ENCODE measurements at places on chromosomes 12 and 14.

- DNase-seq = no peak
These were observed 83.0 kb upstream of the ZDHHC17 start for GRCh38 chr12:76680940-76681339.

- no peak for DNase-seq
These were observed 31.7 kb upstream of the INF2 start for GRCh38 chr14:104657563-104658324.

GRCh38 chr14:24880689-24881088, 169.3 kb downstream of the STXBP6 start:
- DNase-seq = no peak

DNA sequence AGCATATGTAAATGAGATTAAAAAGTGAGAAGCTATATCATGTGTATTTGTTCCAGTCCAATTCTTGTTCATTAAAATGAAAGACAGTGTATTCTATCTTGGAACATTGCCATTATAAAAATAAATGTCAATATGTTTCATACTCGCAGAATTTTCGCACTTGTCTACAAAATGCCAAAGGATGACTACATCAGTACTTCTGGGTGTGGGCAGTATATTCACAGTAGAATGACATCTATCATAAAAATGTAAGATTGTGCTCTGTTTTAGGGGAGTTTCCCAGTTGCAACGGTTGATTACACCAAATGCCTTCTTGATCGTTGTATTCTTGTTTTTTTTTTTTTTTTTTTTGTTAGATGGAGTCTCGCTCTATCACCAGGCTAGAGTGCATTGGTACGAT, 292.3 kb upstream of the E2F7 start:
- DNase-seq = no peak

- DNase-seq = peak; percentile 64
These were observed 580.2 kb downstream of the ETNK1 start for GRCh38 chr12:23204933-23205778.

DNA sequence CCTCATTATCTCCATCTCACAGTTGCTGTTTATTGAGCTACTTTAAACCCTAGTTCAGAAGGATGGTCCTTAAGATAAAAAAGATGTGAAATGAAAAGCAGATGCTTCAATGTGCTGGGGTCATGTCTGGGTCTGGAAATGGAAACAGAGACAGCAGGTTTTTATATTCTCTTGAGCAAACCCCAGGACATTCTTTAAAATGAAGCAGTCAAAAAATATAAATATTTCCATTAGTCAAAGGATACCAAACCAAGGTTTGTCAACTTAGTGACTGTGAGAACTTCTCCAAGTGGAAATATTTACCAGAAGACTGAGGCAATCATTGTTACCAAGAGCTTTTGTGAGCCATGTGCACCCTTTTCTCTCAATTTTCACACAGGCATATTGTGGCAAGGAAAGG, 102.5 kb upstream of the DIO2 start:
- DNase-seq = no peak

- DNase-seq = peak; percentile 27
These were observed 8.2 kb downstream of the IPO8 start for GRCh38 chr12:30687265-30687986.

GRCh38 chr14:103022002-103022684, 35.2 kb downstream of the CDC42BPB start:
- DNase-seq = no peak

- DNase-seq = no peak
These were observed 25.8 kb upstream of the MSI1 start for GRCh38 chr12:120394483-120395367.

DNA sequence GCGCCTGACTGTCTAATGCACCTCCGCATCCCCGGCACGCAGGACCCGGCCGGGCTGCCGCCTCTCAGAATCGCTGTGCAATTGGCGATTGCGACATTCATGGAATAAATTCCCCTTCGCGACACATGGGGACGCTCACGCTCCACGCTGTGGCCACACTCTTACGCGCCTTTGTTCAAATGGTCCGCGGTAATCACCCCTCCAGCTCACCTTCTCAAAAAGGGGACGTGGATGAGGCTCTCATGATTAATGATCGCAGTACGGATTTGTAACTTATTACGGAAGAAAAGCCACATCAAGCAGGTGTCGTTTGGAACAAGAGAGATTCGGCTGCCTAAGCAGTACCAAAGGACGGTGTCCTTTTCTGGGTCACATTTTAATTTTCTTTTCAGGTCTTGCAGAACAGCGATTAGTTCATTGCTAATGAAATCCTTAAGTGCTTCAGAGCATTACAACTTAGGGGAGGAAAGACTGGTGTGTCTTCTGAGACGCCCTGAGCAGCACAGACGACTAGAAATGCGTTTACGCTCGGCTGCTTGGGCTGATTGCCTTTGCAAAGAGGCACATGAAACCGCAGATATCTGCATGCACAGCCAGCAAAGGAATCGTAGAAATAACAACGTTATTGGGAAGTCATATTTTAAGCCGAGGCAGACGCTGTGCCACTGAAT, 37.3 kb upstream of the ADGRD1 start:
- DNase-seq = peak; percentile 67

- DNase-seq = peak; percentile 11
These were observed 6.6 kb downstream of the PHB2 start for GRCh38 chr12:6963791-6964413.

DNA sequence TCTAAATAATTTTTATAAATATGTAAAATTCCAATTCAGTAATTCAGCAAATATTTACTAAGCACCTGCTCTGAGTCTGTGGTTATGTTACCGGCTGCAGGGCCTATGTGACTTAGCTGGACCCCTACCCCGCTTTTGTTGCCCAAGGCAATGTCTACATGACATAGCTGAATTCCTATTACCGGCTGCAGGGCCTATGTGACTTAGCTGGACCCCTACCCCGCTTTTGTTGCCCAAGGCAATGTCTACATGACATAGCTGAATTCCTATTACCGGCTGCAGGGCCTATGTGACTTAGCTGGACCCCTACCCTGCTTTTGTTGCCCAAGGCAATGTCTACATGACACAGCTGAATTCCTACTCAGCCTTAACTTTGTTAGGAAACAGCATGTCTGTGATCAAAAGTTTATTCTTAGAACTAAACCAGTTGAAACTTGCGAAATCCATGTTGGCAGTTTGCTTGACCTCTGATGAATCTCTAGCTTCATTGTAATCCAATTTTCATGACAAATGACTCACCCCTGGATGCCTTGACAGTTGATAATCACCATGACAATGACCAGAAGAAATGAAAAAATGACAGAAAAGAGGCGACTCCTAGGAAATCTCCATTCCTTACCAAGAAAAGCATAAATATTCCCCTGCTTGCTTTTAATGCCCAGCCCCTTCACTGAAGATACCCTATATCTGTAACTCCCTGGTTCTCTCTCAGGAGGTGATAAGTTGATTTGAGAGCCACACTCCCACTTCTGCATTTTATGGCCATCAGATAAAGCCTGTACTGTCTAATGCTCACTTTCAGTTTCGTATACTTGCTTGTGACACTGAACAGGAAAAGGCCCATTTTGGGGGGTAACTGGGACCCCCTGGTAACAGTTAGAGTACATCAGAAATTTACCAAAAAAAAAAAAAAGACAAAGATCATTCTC, 148.4 kb upstream of the SYT10 start:
- peak; percentile 91 for DNase-seq

DNA sequence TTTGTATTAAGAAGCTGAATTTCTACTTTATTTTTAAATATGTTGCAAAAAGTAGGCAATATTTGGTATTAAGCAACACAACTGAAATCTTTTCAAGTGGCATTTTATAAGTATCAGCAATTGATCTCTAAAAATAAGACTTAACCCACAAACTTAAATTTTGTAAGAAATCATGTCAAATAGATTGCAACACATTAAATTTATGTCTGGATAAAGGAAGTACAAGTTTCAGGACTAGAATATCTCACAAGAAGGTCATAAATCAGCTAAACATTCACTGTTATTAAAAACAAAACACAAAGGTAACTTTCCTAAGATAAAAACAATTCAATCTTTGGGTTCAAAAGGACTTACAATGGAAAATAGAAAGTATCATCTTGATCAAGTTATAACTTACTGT, 32.8 kb downstream of the CPNE8 start:
- no peak for DNase-seq

DNA sequence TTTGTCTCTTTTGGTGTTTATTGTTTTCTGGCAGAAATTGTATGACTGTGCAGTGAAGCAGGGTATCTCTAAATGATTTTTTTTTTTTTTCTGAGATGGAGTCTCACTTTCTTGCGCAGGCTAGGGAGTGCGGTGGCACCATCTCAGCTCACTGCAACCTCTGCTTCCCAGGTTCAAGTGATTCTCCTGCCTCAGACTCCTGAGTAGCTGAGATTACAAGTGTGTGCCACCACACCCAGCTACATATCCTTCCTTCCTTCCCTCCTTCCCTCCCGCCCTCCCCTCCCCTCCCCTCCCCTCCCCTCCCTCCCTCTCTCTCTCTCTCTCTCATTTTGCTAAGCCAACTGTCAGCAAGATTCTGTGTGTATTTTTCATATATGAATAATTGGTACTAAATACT, 94.4 kb downstream of the PPHLN1 start:
- peak; percentile 46 for DNase-seq

Data from hematopoietic multipotent progenitor cell treated with erythropoietin and hydrocortisone succinate and interleukin-3 and kit ligand, for 6 days (in vitro differentiated cells).